ENCODE measurements at places on chromosomes 4 and X. TPM values are rescaled to one million over a fixed set of nuclear protein-coding genes. Genes with fewer than 3 reads are reported as not detected.

DNA sequence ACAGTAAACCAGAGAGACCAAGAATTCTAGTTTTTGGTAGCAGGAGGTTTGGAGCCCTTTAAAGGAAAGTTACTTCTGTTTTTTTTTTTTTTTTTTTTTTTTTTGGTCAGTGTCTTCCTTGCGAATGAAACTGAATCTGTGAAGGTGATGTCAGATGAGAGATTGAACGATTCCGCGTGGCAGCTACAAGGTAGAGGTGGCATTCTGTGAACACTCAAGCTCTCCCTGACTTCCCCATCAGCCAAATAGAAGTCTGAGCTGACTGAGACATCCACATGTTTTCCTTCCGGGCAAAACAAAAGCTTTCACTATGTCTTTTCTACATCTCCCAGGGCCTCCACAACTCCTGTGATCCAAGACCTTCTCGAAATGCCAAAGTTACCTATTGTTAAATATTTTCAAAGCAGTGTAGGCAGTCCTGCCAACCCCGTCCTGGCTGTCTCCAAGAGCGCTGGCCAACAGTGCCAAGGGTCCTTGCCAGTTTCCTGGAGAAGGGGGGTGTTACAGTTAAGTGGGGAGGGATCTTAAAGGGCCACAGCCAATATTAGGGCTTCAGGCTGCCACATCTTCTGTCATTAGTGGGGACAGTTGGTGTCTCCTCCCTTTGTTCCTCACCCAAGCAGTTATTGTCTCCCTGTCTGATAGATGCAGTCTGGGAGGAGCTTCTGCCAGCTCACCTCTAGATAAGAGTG is 102.9 kb upstream of the SLC34A2 start:
- no peak for DNase-seq

DNA sequence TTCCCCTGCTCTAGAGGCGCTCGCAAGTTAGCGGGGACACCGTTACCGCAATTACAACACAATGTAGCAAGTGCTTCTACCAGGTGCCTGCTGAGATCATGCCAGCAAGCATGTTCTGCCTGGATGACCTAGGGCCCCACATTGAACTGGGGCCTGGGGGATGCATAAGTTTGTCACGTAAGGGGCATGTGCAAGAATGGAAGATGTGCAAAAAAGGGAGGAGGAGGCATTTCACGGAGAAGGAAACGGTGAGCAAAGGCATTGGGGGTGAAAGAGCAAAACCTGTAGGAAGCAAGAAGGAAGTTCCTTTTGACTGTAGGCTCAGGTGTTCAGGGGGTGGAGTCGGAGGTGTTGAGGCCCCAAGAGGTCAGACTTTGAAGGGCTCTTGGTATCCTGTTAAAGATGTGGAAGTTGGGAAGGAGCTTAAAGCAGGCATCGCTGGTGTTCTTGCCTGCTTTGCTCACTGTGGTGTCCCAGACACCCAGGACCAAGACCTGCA is 602 bp upstream of the SCARB2 start:
- DNase-seq: no peak

- DNase-seq: no peak
These were observed 72.3 kb upstream of the KIT start for GRCh38 chr4:54585321-54586000.

- no peak for DNase-seq
These were observed 65.5 kb downstream of the GLRA3 start for GRCh38 chr4:174763454-174764104.

DNA sequence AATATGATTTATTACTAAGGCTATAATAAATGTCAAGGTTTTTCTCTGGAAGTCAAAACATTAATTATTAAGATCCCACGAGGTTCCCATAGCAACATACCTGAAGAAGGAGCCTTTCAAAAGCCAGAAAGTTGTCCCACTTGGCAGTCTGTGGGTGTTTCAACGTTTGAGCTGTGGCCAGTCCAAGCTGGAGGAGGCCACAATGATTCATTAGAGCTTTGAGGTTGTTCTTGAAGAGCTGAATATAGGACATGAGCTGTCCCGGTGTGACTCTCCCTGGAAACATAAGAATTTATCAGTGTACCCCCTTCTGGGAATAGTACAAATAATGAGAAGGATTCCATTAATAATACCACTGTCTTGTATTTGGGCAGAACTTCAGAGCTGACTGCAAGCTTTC is 92.1 kb downstream of the SCFD2 start:
- no peak for DNase-seq

DNA sequence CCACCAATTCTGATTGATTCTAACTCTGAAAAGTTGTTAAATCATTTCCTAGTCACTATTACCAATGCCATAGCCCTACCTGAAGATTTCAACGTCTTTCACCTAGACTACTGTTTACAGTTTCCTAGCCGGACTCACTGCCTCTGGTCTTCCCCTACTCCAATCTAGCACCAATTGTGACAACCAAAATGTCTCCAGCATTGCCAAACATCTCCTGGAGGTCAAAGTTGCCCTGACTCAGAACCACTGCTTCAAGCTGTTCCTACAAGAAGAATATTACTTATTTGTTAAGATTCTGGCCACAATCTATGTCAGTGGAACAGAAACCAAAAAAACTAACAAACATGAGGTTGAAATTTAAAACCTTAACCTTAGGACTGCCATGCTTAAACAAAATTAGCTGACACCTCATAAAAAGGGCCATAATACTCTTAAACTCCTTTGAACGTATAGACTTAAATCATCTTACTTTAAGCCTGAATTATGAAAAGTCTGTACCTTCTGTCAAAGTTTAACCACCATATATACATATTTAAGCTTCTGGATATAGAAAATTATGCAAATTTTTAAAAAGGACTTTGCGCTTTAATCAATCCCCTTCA is 2.1 kb downstream of the PDS5A start:
- DNase-seq: no peak

DNA sequence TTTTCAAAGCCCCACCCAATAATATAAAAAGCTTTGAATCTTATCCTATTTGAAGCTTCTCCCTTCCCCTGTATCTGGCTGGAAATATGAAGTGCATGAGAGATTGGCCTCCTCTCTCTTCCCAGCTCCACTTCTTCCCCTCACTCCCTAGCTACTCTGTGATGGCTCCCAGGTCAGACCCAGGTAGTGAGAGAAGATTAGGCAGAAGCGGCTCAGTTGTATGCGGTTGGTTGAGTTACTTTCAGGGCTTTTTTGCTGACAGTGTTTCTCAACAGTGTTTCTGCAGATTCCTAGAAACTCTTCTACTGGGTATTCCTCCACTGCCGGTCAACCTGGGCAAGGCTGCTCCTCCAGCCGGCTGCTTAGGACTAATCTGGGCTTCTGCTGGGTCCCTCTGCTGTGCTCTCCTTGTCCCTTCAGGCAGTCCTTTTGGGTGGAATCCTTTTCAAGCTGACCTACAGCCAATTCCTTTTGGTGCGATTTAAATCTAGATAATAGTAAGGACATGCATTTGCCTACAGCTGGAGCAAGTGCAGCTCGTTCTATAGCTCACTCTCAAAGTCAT is 87.4 kb upstream of the SLC7A11 start:
- no peak for DNase-seq

- no peak for DNase-seq
These were observed 127.0 kb upstream of the ETNPPL start for GRCh38 chr4:108889696-108890483.

GRCh38 chr4:7808752-7809151 is 130.9 kb downstream of the AFAP1 start:
- no peak for DNase-seq

The MAGED4 gene
- total RNA-seq: not detected

- DNase-seq: no peak
These were observed 25.8 kb upstream of the VEGFC start for GRCh38 chr4:176818531-176818930.

GRCh38 chr4:145876531-145877180 is 62.0 kb downstream of the ZNF827 start:
- no peak for DNase-seq

DNA sequence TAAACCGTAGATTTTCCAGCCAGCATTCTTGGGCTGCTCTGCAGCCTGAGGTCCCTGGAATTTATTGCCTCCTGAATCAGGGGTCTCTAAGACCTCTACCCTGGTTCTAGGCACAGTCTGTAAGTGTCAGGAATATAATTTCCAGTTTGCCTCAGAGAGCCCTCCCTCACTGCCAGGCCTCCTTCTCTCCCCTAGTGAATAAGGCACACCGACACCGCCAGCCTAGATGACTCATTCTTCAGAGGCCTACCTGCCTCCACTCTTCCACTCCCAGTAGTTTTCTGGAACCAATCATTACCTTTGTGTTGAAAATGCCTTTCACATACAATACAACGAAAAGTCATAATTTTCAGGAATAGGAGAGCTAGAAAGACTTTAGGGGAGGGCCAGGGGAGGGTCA is 50.3 kb upstream of the ARHGEF9 start:
- DNase-seq: no peak

- no peak for DNase-seq
These were observed 137.7 kb downstream of the ARX start for GRCh38 chrX:24877854-24878650.

GRCh38 chr4:168361365-168362024 is 42.9 kb upstream of the DDX60 start:
- no peak for DNase-seq

The DCHS2 gene
- not detected for total RNA-seq

The LAMP2 gene
- 38.0 TPM for total RNA-seq

GRCh38 chr4:56662782-56663468 is 18.2 kb downstream of the HOPX start:
- DNase-seq: no peak

GRCh38 chr4:165454426-165454825 is 75.6 kb downstream of the CPE start:
- DNase-seq: no peak

DNA sequence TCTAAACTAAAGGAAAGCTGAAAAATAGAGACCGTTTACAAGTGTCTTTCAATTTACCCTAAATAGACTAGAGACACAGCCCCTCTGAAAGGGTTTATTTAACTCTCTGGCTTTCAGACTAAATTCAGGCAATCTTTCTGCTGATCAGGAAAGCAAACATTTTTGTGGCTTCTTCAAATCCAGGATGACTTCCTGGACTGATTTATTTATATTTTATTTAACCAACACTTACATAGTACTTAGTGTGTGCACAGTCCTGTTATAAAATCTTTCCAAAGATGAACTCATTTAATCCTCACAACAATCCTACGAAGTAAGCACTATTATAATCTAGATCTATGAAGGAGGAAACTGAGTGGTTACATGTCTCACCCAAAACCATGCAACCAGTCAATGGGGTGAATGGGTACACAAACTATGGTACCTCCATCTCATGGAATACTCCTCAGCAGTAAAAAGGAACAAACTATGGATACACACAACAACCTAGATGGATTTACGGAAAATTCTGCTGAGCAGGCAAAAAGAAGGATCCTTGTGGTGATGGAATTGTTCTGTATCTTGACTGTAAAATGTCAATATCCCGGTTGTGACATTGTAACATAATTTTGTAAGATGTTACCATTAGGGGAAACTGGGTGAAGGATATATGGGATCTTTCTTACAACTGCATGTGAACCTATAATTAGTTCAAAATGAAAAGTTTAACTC is 64.1 kb upstream of the MAMLD1 start:
- DNase-seq: no peak

The TMPRSS11A gene
- not detected for total RNA-seq

The PTTG2 gene
- total RNA-seq: not detected

- DNase-seq: no peak
These were observed 209.8 kb downstream of the MGST2 start for GRCh38 chr4:139875411-139875825.

DNA sequence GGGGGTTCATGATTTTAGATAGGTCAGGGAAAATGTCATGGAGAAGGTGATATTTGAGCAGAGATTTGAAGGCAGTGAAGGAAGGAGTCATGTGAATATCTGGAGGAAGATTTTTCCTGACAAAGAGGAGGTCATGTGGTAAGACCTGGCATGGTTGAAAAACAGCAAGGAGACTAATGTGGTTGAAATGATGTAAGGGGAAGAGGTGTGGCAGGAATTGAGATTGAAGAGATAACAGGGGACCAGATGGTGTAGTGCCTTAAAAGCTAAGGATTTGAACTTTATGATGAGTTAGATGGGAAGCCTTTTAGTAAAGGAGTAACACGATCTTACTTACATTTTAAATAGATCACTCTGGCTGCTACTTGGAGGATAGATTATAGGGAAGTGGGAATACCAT is 210.9 kb downstream of the RTL9 start:
- no peak for DNase-seq

The NXF2 gene
- total RNA-seq: not detected

The CXCL8 gene
- not detected for total RNA-seq

DNA sequence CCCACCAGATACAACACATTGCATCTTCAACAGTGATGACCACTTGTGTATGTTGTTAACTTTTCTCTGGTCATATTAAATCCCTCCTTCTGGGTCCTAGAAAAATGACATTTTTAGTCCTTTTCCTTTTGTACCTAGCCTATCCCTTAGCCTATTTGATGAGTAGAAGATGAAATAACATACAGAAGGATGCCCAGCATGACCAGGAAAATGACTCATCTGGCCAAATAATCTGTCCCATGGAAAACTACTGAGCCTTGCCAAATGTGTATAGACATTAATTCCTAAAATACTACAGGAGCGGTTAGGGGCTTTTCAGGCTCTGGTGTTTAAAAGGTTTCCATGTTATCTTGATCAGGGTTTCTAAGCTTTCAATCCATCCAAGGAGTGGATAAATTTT is 129.0 kb upstream of the KCNIP4 start:
- DNase-seq: no peak

GRCh38 chr4:41748571-41749475 is at the start of gene PHOX2B:
TSS of gene PHOX2B (minus strand) at chr4:41748725. CDS start at chr4:41748610, 115 bp downstream.
- DNase-seq: no peak

- no peak for DNase-seq
These were observed 29.5 kb upstream of the RAB39B start for GRCh38 chrX:155293771-155294170.

GRCh38 chrX:109845996-109846395 is 112.9 kb upstream of the ACSL4 start:
- DNase-seq: no peak

DNA sequence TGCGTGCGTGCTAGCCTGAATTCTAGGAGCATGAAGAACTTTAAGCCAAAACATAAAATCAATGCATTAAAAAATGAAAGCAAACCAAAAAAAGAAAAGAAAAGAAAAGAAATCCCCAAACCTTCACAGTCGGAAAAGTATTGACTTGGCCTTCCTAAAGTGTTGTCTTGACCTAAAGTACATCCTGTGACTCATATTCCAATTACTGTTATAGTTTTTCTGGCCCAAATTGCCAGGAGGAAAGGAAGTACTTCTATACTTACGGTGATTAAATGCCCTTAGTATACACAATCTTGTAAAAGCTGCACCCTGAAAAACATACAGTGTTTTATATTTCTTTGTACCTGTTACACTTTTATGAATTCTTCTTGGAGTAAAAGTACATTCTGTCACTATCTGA is 512.8 kb downstream of the ANKRD50 start:
- DNase-seq: no peak

The TCEAL2 gene
- total RNA-seq: 0.81 TPM

The ADAM29 gene
- not detected for total RNA-seq
